ENCODE measurements at places on chromosomes 5 and 9. TPM values are rescaled to one million over a fixed set of nuclear protein-coding genes. Genes with fewer than 3 reads are reported as not detected.

PRRC1 gene
- 21.3 TPM for total RNA-seq

PSAT1 gene
- 87.9 TPM for total RNA-seq

IL12B gene
- total RNA-seq = not detected

ASPN gene
- 0.32 TPM for total RNA-seq

AQP3 gene
- total RNA-seq = 0.87 TPM

LHX3 gene
- total RNA-seq = not detected

SLC4A9 gene
- 0.87 TPM for total RNA-seq

ZNF366 gene
- 3.9 TPM for total RNA-seq

SEC16A gene
- total RNA-seq = 71.8 TPM

MLLT3 gene
- 38.2 TPM for total RNA-seq

KCNT1 gene
- 162 TPM for total RNA-seq

LCN12 gene
- total RNA-seq = 12.9 TPM

TMEM252 gene
- not detected for total RNA-seq

CSF2 gene
- not detected for total RNA-seq

CKMT2 gene
- total RNA-seq = 13.4 TPM

FCHO2 gene
- total RNA-seq = 35.6 TPM

TMEM174 gene
- total RNA-seq = not detected

MAPK9 gene
- total RNA-seq = 126 TPM

SV2C gene
- 11.5 TPM for total RNA-seq

CAST gene
- 117 TPM for total RNA-seq

ERCC6L2 gene
- total RNA-seq = 82.8 TPM

SLC45A2 gene
- total RNA-seq = 0.88 TPM

SLC46A2 gene
- total RNA-seq = 0.88 TPM

ELAVL2 gene
- 85.0 TPM for total RNA-seq

GPRIN1 gene
- total RNA-seq = 35.2 TPM

FGD3 gene
- 2.3 TPM for total RNA-seq

SNCAIP gene
- 11.1 TPM for total RNA-seq

KCNV2 gene
- total RNA-seq = not detected

BHMT2 gene
- 4.5 TPM for total RNA-seq

GPR151 gene
- 0.40 TPM for total RNA-seq

DTWD2 gene
- 10.6 TPM for total RNA-seq

PCDHGC3 gene
- 236 TPM for total RNA-seq

CACNA1B gene
- 51.2 TPM for total RNA-seq
